ENCODE measurements at places on chromosomes 6 and 20.

DNA sequence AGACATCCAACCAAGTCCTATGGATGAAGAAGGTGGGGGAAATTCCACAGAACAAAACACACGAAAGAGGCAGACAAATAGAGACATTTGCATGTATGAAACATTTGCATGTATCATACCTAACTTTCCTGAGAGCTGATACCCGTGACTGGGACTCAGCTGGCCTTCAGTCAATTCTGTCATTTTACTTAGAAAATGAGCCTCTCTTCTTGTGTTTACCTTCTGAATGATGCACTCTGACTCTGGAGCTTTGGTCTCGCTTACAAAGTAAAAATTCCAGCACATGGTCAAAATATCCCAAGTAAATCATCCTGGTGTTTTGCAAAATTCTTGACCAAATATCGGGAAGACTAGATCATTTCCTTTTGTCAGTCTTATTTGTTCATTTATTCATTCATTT is 46.9 kb downstream of the MMUT start:
- DNase-seq, result no peak

- no peak for DNase-seq
Measured at GRCh38 chr6:43647613-43648012, 2.8 kb downstream of the RSPH9 start.

- DNase-seq, result no peak
Measured at GRCh38 chr6:125584468-125584939, 164.9 kb upstream of the HEY2 start.

DNA sequence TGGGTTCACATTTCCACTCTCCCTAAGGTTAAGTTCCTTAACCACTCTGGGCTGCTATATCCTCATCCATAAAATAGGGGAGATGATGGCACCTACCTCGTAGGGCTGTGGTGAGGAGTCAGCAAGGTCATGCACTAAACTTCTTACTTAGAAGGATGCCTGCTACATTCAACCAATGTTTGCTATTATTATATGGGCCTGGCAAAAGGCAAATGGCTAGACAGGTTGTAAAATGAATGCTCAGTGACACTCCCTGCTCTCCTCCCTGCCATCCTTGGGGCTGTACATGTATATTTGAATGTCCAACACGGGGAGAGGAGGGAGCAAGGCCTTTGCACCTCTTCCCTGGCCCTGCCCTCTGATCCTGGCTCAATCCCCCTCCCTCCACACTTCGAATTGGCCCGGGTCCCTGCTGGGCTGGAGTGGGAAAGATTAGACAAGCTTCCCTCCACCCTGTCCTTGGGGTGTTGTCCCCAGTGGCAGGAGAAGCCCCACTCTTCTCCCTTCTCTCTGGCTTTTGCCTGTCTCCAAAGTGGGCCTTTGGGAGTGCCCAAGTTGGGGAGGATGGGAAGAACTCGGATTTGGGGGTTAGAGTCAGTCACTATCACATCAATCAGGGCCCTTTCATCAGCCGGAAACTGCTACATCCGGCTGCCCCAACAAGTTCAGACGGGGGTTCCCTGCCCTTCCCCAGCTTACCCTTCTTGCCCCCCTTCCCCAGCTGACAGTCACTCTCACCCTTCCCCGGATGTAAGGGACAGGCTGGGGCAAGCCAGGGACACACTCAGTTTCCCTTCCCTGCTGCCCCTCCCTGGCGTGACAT is 36.3 kb upstream of the VEGFA start:
- DNase-seq, result peak; percentile 88

DNA sequence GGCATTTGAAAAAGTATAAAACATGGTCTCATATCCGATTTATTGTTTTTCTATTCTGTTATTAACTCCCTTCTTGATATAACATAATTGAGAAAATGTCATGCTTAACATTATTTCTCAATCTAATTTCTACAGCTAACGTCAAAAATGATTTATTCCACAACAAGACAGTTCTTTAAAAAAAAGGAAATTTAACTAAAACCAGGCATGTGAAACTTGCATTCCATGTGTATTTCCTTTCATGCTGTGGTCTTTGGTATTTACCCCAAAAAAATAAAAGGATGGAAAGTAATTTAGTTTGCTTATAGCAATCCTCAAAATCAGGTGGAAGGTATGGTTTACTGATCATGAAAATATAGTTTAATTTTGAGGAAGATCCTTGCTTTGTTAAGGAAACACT is 142.8 kb downstream of the COL21A1 start:
- DNase-seq, result no peak

GRCh38 chr6:142885182-142885867 is 59.7 kb downstream of the HIVEP2 start:
- no peak for DNase-seq

- no peak for DNase-seq
Measured at GRCh38 chr6:83613378-83613777, 95.5 kb downstream of the SNAP91 start.

DNA sequence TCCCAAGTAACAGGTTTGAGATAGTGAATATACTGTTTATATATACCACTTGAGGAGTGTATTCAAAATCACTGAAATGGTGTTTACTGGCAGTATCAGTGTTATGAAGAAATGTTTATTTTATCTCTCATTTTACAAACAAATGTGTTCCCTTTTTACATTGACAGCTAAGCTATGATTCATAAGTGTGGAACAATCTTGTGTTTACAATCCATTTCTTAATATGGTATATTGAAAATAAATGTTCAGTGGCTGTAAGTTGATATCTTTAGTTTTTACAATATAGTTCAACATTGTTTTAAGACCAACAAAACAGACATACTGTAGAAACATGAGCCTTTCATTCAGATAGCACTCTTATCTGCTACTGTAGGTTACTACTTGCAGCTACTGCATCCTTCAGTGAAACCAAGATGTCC is 14.3 kb downstream of the PHF3 start:
- no peak for DNase-seq

DNA sequence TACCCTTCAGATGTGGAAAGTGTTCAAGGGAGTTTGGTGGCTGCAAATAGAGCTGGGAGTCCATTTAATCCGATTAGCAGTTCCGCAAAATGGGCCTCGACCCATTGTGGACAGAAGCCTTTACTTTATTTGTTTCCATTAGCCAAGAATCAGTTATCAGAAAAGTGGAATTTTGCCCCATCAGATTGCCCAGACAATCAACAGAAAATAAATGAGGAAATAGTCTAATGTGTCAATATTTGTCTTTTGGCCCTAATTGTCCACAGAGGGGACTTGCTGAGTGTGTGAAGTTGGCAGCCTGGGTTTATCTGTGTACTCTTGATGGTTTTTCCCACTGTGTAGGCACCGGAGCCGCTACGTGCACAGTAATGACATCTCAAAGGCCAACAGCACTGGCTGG is 134.3 kb downstream of the LINC00237 start:
- DNase-seq, result no peak

- no peak for DNase-seq
Measured at GRCh38 chr20:11076434-11077105, 402.8 kb upstream of the JAG1 start.

DNA sequence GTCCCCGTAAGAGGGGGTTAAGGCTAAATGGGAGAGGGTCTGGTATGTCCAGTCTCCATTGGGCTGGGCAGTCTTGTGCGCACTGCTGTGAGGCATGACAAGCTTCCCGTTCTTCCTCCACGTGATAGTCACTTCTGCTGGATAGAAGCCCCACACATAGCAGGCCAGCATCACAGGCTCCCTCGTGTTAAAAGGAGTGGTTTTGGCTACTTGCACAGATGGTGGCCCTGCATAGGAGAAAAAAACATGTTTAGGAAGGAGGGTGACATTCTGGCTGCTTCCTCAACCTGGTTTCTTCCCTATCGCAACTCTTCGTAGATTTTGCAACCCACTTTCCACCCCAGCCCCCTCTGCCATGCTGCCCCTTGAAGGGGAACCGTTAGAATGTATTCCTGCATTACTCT is 3.6 kb downstream of the HLA-DMB start:
- no peak for DNase-seq

Measured in CMK (cell line).